ENCODE measurements at places on chromosomes 3 and 15.

DNA sequence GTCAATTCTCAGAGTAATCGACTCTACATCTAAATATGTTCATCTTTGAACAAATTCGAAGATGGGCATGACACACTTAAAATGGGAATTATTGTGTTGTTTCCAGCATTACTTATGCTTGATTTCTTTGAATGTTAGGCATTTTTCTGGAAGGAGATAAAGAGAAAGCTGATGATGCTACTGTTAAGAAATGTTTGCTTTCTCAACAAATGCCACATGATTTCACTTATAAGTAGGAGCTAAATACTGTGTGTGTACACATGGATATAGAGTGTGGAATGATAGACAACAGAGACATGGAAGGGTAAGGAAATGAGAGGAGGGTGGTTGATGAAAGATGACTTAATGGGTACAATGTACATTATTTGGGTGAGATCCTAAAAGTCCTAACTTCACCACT is 400.9 kb downstream of the TBL1XR1 start:
- DNase-seq, result peak; percentile 48

GRCh38 chr3:150239766-150240165 is 168.3 kb upstream of the TSC22D2 start:
- DNase-seq, result peak; percentile 54

- no peak for DNase-seq
Observed at GRCh38 chr3:156474560-156475389, 80.1 kb downstream of the SSR3 start.

GRCh38 chr3:193665370-193665989 is 72.5 kb downstream of the OPA1 start:
- peak; percentile 40 for DNase-seq

GRCh38 chr3:69326855-69327300 is 59.0 kb downstream of the FRMD4B start:
- DNase-seq, result peak; percentile 23

DNA sequence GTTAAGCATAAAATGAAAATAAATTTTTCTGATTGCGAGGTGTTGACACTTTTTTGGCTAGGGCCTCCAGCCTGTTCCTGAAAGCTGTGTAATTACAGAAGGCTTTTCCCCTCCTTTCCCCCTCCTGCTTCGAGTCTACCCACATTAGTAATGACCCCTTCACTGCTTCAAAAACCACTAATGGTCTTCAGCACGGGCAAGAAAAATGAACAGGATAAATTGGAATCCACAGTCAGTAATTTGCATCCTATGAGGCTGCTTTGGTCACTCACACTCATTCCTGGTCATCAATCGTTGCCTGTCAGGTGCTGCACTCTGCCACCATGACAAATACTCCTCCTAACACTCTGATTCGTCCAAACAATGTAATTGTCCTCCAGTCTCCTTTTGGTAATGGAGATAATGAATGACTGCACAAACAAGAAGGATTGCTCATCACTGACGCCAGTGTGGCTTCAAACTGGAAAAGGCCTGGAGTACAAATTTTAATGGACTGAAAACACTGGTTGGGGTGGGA is 148.6 kb downstream of the MEIS2 start:
- peak; percentile 74 for DNase-seq

- no peak for DNase-seq
Observed at GRCh38 chr3:37502621-37503020, 328.2 kb upstream of the LRRFIP2 start.

DNA sequence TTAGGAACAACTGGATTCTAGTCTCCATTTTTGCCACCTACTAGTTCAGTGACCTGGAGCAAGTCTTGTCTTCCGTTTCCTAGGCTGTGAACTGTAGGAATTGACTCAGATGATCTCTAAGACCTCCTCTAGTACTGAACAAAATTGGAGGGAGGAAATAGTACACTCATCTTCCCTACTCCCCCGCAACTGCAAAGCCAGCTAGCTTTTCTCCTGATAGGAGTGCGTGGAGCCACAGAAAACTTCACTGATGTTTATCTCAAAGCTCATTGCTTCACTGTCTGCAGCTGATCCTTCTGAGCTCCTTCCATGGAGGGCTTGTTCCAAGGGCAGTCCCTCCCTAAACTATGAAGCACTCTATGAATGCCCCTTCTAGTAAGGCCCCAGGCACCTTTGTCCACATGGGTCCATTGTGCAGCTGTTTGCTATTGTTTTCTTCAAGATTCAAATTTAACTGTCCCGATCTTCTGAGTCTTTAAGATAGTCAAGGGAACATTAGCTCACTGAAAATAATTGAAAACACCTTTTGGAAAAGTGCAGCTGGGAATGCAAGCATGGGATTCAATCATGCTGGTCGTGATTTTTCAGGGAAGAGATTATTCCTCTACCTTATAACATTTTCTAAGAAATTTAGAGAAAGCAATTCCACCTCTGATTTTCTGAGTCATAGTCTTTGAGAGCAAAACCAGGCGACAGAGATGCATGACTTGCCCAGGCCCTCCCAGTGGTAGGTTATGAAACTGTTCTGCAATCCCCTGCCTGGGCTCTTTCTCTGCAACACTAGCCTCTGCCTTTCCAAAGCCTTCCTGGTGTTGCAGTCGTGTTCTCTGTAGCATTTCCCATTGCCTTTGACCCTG is 24.3 kb downstream of the FILIP1L start:
- peak; percentile 80 for DNase-seq

GRCh38 chr3:150105886-150106612 is 135.4 kb upstream of the PFN2 start:
- peak; percentile 75 for DNase-seq

GRCh38 chr3:14429237-14429636 is 26.8 kb downstream of the SLC6A6 start:
- DNase-seq, result no peak

DNA sequence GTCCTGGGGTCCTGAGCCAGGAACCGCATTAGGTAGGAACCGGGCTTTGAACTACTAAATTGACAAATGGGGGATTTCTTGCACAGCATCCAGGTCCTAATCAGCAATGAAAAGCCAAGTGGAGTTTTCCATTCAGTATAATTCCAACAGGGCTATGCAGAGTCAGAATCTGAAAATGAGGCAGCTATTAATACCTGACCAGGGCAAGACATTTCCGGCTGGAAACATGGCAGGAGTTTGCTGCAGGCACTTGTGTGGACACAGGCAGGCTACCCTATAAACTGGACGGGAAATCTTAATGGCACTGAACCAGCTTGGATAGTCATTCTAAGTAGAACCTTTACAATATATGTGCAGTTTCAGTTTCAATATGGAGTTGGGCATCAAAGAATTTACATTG is 553.1 kb downstream of the FGF12 start:
- DNase-seq, result no peak

GRCh38 chr3:193974191-193974652 is 161.7 kb upstream of the HES1 start:
- peak; percentile 87 for DNase-seq

- DNase-seq, result no peak
Observed at GRCh38 chr3:121989943-121990342, 32.1 kb downstream of the ILDR1 start.

- no peak for DNase-seq
Observed at GRCh38 chr3:99466331-99466730, 172.1 kb upstream of the COL8A1 start.

GRCh38 chr3:162994165-162994564 is 1497.6 kb downstream of the OTOL1 start:
- DNase-seq, result no peak

GRCh38 chr15:75468913-75469598 is 17.6 kb upstream of the SIN3A start:
- peak; percentile 6 for DNase-seq

DNA sequence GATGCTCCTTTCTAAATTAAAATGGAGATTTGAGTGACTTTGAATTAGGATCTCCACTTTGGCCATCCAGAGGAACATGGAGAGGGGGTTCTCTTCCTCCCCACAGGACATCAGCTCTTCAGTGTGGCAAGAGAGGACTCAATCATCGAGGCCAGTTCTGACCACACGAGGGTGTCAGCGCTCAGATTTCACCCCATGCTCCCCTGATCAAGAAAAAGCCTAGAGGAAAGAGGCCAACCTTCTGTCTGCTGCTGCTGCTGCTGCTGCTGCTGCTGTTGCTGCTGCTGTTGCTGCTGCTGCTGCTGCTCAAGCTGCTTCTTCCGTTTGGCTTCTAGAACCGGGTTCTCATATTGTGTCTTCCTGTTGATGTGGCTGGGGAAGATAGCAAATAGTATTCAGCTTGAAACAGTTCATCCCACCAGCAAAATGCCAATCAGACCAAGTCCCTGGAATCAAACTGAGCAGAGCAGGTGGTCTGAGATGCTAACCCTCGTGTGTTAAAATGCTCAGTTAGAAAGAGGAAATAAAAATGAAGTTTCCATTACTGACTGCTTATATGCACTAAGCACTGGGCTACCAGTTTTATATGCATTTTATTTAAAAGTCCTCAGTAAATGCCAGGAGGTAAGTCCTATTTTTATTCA is 599.0 kb downstream of the MAGI1 start:
- DNase-seq, result peak; percentile 73

DNA sequence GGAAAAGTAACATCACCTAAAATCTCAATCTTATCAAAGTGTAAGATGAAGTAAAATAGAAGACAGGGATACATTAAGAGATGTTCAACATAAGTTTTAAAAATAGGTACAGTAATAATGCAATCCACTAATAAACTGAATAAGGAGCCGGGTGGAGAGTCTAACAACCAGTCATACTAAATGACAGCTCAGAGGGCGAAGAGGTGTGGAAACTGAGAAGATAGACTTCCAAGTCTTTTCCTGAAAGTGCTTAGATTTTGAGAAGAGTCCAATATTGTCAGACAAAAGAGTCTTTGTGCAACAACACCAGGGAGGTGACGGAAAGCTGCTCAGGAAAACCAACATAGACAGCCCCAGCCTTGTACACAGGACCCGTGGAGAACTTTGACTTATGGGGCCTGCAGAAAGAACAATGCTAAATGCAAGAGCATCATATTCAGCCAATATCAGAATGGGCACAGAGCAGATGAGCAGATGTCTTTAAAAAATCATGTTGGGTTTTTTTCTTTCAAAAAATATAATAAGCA is 66.4 kb downstream of the MECOM start:
- DNase-seq, result no peak

- no peak for DNase-seq
Observed at GRCh38 chr3:184672977-184673870, 38.6 kb downstream of the MAGEF1 start.

- no peak for DNase-seq
Observed at GRCh38 chr15:96351761-96352603, 21.5 kb downstream of the NR2F2 start.

GRCh38 chr3:60737633-60738399 is 513.4 kb downstream of the FHIT start:
- DNase-seq, result no peak

- DNase-seq, result peak; percentile 74
Observed at GRCh38 chr15:96326328-96327154, 4.0 kb upstream of the NR2F2 start.

GRCh38 chr15:71761649-71762048 is 48.7 kb upstream of the NR2E3 start:
- peak; percentile 90 for DNase-seq

GRCh38 chr15:99511531-99511865 is 54.3 kb upstream of the MEF2A start:
- peak; percentile 61 for DNase-seq

- DNase-seq, result peak; percentile 66
Observed at GRCh38 chr15:77239882-77240608, 169.1 kb upstream of the TSPAN3 start.

DNA sequence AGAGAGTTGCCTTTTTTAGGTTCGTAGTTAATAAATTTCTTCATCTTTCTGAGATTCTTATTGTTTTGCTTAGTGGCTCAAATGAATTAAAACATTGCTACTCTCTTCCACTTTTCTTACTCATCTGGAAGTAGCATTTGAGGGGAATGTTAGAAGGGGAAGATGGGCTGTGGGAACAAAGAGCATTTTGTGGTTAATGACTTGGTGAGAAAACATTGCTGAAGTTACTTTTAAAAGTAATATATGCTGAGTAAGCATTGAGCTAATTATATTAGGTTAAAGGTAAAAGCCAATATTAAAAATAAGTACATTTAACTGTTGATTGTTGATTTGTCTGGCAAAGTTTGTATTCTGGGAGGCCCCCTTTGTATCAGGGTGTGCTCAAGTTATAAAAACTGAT is 5.7 kb downstream of the MORF4L1 start:
- DNase-seq, result peak; percentile 75

DNA sequence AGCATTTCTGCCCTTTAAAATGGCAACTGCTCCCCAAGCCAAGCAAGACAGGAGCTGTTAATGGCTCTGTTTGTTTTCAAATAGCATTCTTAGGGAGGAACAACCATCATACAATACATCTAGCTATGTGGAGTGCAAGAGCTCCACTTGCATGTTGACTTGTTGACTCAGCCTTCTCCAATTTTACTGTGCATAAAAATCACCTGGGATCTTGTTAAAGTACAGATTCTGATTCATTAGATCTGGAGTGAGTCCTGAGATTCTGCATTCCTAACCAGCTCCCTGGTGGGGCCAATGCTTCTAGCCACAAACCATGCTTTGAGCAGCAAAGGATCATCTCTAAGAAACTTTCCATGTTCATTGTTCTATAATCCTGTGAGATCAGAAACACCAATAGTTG is 171.4 kb downstream of the THRB start:
- DNase-seq, result no peak

GRCh38 chr3:49794431-49794830 is 5.2 kb downstream of the CDHR4 start:
- no peak for DNase-seq

GRCh38 chr15:69834761-69835160 is 263.0 kb downstream of the TLE3 start:
- DNase-seq, result peak; percentile 15

- no peak for DNase-seq
Observed at GRCh38 chr3:65660000-65660598, 378.6 kb downstream of the MAGI1 start.

Measured in EH (cell line).